Upper lobe of left lung (tissue), 6 donors: ENCODE measurements at places on chromosomes 4 and X. TPM values are rescaled to one million over a fixed set of nuclear protein-coding genes. Genes with fewer than 3 reads are reported as not detected.

Gene ELF2
- total RNA-seq: 38.2 TPM

Gene ASB12
- not detected for total RNA-seq

Gene CSN1S1
- not detected for total RNA-seq

Gene ARX
- not detected for total RNA-seq

Gene GYPB
- not detected for total RNA-seq

Gene NUDT10
- total RNA-seq: 0.55 TPM

Gene CNGA1
- not detected for total RNA-seq

Gene FGD1
- total RNA-seq: 1.8 TPM

Gene ZIC3
- not detected for total RNA-seq

Gene SMIM31
- 1.7 TPM for total RNA-seq

Gene ANAPC4
- 68.1 TPM for total RNA-seq

Gene SCRG1
- total RNA-seq: not detected

DNA sequence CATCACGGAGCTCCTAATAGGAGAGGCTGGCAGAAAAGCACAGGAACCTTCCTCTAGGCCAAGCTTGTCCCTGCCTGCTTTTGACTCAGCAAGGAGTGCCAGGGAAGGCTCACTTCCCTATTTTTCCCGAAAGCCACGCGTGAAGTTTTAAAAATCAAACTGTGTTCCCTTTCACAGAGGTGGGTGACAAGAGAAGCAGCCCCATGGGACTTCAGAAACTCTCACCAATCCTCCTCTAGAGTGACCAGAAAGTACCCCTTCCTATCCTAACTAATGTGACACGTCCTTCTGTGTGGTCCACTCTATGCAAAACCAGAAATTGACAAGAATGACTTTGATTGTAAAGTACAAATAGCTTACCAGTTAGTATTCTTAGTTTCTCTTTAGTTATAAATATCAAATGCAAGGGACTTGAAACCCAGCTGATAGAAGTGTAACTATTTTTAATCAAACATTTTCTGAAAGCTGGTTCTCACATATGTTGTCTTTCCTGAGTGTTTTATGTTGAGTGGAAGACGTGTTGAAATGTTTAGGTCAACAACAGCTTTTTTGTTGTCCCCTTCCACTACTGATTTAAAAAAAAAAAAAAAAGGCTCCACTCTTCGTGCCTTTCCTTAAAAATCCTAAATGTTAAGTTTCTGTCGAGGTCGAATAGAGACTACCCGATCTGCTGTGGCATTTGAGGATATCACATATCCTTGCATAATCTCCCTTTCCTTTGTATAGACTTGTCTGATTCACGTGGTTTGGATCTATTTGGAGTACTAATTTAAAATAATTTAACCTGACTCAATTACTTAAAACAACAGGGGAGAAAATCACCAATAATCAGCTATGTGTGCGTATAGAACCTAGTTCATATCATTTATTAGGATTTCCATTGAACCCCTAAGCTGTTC, 42.1 kb downstream of the NFKB1 start:
- no peak for DNase-seq

GRCh38 chrX:37644381-37645305, 40.9 kb upstream of the XK start:
- DNase-seq: no peak

DNA sequence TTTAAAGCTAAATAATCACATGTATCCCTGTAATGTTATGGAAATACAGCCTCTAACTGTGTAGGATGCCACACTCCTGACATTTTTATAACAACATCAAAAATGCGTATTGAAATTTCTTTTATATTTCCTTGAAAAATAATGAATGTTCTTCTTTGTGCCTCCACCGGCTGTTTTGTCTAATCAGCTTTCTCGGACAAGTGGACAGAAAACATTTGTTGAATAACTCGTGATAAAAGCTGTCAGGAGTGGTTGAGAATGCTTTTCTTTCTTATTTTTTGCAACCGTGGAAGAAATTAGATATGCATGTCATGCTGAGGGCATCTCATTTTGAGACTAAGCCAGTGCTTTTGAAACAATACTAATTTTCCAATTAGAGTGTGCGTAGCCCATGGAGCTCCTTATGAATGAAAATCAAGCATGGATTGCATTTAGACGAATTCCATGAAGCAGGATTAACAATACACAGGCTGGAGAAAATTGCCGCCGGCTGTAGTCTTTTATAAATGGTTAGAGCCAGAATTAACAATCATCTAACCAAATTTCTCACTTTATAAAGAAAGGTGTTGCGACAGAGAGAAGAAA, 614.5 kb upstream of the LCORL start:
- DNase-seq: no peak

DNA sequence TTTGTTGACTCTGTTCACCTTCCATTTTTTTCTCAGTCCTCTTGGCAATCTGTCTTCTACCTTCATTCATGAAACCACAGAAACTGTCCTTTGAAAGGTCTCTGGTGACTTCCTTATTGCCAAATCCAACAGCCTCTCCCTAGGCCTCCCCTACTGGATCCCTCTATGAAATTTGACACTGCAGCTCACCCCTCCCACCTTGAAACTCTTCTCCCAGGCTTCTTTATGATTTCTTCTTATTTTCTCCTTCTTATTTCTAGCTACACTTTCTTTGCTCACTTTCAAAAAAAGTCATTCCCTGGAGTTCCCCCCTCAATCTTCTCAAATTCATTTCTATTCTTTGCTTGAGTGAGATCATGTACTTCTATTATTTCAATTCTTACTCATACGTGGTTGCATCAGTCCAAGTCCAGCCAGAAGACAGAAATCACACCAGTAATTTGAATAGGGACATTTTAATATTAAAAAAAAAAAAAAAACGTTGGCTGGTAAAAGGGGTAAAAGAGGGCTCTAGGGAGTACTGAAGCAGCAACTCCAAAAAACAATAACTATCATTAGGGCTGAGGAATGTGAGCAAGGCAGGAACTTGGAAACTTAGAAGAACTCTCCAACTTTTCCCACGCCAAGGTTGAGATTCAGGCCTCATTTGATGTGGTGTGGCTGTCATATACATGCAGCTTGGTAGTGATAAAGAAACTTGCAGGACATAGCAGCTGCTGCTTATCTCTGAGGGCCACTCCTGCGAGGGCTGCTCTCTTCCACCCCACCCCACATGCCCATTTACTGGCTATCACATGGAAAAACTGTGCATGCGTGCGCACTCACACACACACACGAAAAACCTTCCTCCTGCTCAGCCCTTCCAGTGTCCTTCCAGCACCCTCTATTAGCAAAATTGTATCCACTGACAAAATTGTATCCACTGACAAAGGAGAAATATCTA, 169.8 kb upstream of the GALNT7 start:
- DNase-seq: no peak

GRCh38 chr4:114980932-114981708, 132.3 kb downstream of the NDST4 start:
- no peak for DNase-seq

DNA sequence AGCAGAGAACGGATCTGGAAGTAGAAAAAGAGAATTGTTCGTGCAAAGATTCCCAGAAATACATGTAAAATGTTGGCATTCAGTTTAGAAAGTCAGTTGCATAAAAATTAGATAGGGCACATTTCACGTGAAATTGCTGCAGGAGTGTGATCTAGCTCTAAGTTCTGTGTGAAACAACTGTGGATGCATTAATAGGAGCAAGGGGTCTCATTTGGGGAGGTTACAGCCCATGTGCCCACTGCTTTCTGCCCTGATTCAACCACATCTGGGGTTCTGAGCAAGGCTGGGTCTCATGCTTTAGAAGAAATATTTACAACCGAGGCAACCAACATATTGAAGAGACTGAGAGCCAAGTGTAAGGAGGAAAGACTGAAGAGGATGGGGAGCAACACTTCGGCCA, 639.0 kb downstream of the BCOR start:
- DNase-seq: no peak

DNA sequence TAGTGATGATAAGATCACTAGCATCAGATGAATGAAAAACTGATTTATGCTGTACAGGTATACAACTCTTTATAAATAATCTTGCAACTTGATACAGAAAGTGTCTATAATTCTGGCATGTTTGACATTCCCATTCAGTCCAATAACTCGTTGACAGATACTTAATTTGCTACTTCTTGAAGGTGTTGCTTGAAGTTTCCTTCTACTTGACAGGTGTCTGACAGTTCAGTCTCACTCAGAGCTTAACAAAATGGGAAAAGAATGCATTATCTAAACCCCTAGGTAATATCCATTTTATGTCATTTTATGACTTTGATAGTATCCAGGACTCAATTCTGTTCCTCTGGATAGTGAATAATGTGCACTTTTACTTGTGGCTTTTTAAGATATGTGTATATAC, 508.9 kb downstream of the GRID2 start:
- no peak for DNase-seq

DNA sequence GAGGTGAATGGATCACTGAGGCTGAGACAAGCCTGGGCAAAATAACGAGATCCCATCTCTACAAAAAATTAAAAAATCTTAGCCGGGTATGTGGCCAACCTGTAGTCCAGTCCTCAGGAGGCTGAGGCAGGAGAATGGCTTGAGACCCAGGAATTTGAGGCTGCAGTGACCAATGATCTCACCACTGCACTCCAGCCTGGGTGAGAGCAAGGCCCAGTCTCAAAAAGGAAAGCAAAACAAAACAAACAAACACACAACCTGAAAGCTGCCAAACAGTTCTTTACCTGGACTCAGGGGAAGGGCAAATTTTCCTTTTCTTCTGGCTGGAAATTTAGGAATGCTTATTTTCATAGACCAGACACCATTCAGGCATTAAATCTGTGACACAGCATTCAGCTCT, 163.1 kb upstream of the FAT1 start:
- DNase-seq: no peak

DNA sequence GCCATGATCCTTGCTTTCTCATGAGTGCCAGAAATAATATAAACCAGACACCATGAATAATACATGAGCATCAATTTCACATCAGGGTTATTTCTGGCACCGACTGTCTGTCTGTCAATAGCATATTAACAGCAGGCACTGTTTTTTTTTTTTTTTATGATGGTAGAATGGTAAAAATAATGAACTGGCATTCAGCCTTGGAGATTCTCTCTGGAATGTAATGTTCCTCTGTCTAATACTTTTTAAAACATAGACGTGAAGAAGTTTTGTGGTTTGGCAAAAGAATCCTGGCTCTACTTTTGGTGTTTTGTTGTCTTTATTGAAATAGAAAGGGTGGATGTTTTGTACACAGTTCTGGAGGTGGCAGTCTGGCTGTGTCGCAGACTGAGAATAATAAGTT, 874.6 kb upstream of the PRKX start:
- DNase-seq: no peak

GRCh38 chrX:134752981-134753717, 94.9 kb upstream of the PLAC1 start:
- DNase-seq: no peak

DNA sequence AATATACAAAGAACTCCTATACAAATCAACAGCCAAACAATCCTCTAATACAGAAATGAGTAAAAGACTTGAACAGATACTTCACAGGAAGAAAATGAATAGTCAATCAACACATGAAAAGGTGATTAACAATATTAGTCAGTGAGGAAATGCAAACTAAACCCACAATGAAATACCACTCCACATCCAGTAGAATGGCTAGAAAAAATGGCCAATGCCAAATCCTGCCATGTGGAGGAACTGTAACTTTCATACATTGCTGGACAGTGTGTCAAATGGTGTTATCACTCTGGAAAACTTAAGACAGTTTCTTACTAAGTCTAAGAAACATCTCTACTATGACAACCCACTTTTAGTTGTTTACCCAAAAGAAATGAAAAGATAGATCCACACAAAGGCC, 59.5 kb downstream of the NSG1 start:
- no peak for DNase-seq

DNA sequence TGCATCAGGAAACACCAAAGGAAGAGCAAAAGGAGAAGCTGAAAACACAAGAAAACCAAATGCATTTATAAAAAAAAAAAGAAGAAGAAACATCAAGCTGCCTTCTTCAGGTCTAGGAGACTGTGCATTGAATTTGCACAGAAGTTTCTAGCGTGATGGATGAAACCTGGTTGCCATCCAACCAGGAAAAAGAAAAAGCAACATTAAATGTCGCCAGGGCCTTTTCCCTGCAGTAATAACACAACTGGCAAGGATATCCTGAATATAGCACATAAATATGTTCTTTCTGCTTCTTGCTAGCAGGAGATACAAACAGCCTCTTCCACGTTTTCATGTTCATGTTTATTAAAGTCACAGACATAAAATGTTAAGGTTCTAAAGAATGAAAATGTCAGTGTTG, 60.8 kb upstream of the ZFP42 start:
- no peak for DNase-seq

GRCh38 chrX:41785685-41786084, 61.7 kb downstream of the GPR82 start:
- no peak for DNase-seq

DNA sequence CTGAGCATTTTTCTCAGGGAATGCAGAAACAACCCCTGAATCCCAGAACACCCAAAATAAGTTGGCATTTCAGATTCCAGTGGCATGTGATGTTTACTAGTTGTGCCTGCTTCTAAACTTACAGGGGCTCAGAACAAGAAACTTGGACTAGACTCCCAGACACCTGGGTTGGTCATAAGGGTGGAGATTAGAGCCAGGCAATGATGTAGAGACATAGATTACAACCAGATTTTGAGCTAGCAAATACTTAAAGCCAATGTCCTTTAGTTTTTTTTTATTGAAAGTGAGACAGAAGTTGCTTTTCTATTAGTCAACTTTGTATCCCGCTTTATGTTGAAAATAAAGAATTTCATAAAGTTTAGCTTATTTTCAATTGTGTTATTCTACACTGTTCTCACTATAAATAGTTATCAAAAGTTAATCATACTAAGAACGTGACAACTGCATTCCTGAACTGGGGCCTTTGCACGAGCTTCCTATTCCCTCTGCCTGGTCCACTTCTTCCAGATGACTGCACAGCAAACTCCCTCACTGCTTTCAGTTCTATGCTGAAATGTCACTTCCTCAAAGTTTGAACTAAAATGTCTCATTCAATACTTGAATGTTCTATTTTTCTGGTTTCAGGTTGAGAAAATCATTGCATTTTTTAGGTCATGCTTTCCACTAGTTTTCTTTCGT, 224.7 kb upstream of the PPP1R2C start:
- DNase-seq: no peak

DNA sequence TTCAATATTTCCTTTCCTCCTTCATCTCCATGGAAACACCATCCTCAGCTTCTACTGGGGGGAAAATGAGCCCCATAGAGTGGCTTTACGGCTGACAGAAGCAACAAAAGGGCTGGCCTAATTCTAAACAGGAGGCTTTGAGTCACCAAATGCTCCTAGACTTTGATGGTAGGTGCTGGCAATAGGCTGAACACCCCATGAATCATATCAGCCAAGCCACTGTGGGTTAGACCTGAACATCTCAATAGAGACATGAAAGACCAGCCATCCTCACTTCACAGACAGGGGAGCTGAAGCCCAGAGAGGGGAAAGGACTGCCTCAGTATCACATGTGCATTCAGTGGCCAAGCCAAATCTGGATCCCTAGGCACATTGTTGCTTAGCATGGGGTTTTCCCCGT, 107.6 kb downstream of the AMER1 start:
- DNase-seq: no peak

- no peak for DNase-seq
Measured at GRCh38 chrX:72142794-72143608, 11.3 kb upstream of the RTL5 start.

GRCh38 chr4:160835789-160836188, 1328.0 kb downstream of the FSTL5 start:
- no peak for DNase-seq
